Effector CD4-positive, alpha-beta T cell (primary cell): ENCODE measurements at places on chromosomes 6 and 20.
A peak's percentile ranks its signal among the peaks of the same experiment; 100 is the strongest.

- no peak for DNase-seq
Measured at GRCh38 chr20:25008388-25009217, 16.1 kb upstream of the APMAP start.

DNA sequence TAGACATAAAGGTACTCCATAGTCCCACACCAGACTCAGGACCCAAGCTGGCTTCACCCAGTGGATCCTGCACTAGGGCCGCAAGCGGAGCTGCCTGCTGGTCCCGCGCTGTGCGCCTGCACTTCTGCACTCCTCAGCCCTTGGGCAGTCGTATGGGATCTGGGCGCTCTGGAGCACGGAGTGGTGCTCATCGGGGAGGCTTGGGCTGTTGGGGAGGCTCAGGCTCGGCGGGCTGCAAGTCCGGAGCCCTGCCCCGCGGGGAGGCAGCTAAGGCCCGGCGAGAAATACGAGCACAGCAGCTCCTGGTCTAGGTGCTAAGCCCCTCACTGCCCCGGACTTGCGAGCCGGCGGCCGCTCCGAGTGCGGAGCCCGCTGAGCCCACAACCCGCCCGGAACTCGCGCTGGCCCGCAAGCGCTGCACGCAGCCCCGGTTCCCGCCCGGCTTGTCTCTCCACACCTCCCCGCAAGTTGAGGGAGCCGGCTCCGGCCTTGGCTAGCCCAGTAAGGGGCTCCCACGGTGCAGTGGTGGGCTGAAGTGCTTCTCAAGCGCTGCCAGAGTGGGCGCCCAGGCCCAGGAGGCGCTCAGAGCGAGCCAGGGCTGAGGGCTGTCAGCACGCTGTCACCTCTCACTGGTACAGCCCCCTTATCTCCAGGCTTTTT is 33.4 kb upstream of the GCNT2 start:
- DNase-seq, result no peak

DNA sequence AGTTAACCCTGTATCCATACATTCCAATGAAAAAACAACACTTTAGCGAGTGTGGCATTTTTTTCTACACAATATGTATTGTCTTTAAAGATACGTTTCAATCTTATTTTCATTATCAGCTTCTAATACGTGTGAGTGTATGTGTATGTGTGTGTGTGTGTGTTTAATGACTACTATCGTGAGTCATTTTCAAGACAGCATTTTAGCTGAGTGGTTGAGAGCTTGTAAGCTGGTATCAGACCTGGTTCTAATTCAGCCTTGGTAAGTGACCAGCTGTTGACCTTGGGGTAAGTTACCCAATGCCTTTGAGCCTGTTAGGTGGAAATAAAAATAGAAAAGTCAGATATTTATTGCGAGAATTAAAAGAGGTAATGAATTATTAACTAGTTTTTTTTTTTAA is 320.0 kb upstream of the NT5E start:
- no peak for DNase-seq

DNA sequence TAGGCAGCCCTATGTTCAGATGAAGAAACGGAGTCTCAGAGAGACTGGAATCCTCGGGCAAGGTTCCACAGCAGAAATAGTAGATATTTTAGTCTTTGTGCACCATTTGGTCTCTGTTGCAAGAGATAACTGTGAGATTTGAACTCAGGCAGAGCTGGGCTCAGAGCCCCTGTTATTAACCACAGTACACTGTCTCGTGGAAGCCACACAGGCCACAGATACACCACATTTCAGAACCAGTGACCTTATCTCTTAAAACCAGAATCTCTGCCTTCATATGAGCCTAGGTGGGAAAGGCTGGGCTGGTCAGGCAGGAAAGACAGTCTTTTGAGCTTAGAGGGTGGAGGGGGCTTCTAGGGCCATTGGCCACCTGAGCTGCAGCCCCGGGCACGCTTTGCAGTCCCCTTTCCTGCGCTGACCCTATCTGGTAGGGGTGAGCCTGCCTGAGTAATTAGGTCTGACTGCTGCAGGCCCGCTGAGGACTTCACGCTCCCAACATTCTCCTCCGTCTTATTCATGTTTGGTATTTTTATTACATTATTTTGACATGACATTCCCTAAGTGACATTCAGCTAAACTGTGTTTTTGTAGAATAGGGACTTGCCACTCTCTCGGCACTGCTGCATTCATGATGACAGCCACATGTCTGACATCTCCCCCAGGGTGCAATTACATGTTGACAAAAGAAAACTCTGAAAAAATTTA is 71.1 kb downstream of the KCNB1 start:
- no peak for DNase-seq

DNA sequence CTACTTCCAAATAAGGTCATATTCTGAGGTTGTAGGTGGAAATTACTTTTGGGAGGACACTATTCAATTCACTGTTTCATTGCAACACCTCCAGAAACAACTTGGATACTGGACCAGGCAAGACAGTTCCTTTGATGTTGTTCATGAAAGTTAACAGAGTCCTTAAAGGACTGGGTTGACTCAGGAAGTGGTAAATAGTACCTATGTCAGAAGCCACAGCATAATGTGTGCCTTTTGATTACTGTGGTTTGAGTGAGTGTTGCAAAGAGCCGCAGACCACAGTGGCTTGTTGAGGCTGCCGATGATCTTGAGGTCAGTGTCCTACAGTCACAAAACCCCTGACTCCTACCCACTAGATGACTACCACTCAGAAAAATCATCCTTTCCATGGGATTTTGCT is 10.9 kb downstream of the IL20RA start:
- DNase-seq, result peak; percentile 20

- DNase-seq, result no peak
Measured at GRCh38 chr6:87714093-87714842, 12.2 kb upstream of the AKIRIN2 start.

GRCh38 chr20:47703748-47704147 is 81.5 kb downstream of the SULF2 start:
- no peak for DNase-seq

GRCh38 chr6:169993861-169994481 is 242.5 kb downstream of the ERMARD start:
- no peak for DNase-seq

DNA sequence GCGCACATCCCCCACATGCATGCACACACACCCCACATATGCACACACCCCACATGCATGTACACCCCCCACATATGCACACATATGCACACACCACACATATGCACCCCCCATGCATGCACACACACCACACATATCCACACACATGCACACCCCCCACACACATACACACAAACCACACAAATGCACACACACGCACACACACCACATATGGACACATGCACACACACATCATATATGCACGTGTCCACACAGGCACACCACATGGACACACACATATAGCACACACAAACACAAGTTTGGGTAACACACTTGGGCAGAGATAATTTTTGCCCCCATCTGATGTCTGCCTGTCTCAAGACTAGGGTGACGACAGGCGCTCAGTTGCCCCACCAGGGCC is 8.3 kb downstream of the BHLHE23 start:
- no peak for DNase-seq

- DNase-seq, result no peak
Measured at GRCh38 chr6:111175109-111175508, 87.8 kb downstream of the SLC16A10 start.

GRCh38 chr6:9009931-9010330 is 574.6 kb upstream of the SLC35B3 start:
- DNase-seq, result no peak

DNA sequence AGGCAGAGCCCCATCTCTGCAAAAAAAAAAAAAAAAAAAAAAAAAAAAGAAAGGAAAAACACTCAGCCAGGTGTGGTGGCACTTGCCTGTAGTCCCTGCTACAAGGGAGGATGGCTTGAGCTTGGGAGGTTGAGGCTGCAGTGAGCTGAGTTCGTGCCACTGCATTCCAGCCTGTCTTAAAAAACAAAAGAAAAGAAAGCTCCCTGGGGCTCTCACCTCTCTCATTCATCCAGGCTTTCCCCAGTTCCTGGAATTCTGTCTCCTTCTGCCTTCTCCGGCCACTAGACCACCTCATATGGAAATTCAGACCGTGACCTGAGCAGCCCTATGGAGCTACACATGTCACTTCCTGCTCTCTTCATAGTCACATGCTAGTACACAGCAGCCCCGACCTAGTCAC is 101.1 kb upstream of the TAB2 start:
- DNase-seq, result no peak

DNA sequence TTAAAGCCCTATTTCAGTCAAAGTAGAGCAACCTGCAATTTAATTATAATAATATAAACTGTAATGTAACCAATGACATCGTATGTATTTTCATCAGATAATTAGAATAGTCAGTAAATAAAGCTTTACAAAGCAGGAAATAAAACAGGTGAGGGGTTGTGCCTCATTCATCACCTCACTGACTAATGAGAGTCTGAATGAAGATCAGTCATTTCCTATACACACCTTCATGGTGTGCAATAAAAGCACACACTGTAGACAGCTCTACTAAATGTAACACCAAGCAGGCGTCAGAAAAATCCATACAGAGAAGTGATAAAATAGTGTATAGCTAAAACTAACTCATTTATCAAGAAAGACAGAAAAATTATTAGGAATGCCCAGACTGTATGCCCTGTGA is 105.9 kb downstream of the MAN1A1 start:
- no peak for DNase-seq

GRCh38 chr6:157980288-157981131 is 1.2 kb upstream of the SYNJ2 start:
- DNase-seq, result peak; percentile 7

DNA sequence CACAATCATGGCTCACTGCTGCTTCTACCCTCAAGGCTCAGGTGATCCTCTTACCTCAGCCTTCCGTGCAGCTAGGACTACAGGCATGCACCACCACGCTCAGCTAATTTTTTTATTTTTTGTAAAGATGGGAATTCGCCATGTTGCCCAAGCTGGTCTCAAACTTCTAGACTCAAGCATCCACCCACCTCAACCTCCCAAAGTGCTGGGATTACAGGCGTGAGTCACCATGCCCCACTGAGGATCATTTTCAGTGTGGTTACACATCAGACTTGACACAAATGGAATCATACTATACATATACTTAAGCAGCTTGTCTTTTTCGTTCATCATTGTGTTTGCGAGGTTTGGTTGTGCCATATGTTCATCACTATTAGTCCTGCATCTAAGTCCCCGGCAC is 26.6 kb downstream of the ZC3H12D start:
- no peak for DNase-seq

DNA sequence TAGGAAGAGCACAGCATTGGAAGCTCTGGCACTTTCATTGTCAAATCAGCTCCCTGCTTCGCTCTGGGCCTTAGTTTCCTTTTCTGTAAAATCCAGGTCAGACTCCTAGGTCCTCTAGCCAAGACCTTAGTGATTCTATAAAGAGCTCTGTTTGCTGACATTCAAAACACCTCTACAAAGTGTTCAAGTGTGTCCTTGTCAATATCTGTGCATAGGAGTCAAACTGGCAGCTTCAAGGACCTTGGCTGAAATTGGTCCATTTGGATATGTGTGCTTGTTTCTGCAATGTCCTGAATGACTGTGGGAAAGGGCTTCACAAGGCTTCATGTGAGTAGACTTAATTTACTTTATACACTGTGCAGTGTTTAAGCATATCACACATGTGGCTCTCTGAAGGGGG is 73.9 kb upstream of the ENPP5 start:
- DNase-seq, result no peak

DNA sequence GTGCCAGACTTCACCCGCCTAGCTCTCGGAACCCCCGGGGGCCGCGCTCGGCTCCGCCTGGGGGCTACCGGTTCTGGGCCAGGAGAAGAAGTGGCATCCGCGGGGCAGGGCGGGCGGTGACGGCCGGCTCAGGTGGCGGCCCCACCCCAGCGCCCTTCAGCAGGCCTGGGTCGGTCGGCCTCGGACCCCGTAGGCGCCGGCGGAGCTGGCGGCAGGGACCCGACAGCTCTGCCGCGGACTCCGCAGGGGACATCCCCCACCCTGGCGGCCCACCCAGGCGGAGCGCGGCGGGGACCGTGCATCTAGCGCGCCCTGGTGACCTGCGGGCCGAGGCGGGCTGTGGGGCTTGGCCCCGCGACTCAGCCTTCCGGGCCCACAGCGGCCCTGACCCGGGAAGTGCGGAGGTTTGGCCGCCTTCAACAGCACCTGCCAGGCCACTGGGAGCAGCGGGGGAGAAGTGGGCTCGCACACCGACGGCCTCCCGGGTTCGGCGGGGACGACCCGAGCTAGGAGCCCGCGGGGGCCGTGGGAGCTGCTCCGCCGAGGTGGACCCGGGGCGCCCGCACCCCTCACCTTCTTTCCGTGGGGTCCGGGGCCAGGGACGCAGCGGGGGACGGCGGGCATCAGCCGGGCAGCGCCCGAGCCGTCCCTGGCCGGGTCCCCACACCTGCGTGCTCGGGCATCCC is 87.1 kb downstream of the TMEM242 start:
- no peak for DNase-seq

GRCh38 chr20:36210436-36211021 is 25.7 kb upstream of the AAR2 start:
- DNase-seq, result no peak

DNA sequence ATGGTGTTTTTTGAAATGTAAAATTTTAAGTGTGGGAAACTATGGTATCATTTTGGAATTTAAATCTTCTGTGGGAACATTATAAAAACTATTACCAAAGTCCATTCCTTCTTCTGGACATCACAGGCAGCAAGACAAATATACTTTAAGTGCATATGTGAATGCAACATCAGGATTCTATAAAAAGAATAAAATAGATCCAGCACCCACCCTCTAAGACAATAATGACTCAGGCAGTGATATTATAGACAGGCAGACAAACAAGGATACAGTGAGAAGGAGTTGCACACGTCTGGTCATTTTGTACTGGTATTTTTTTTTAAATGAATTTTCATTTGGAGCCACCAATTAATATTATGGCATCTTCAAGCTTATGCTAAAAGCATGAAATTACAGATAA is 21.1 kb upstream of the NEDD9 start:
- DNase-seq, result no peak

DNA sequence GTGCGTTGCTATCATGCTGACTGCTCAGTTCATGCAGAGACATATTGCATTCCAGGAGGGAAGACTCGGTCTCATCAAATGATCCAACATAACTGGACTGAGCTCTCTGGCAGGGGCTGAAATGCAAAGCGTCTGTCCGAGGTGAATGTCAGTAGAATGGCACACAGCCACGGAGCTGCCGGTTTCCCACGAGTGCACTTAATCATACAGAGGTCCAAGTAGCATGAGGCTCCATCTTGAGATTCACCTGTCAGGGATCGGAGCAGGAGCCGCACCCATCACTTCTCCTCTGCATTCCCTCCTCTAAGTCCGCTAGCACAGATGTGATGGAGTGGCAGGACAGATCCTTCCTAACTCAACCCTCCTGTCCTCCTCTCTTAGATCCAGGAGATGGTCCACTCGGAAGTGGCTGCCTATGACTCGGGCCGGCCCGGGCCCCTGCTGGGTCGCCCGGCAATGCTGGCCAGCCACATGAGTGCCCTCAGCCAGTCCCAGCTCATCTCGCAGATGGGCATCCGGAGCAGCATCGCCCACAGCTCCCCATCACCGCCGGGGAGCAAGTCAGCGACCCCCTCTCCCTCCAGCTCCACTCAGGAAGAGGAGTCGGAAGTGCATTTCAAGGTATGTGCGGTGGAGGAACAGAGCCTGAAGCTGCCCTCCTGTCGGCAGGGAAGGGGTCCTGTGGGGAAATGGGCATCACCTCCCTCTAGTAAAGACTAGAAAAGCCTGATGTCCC is 135.9 kb downstream of the JPH2 start:
- no peak for DNase-seq
